Thoracic aorta (tissue), 2 donors: ENCODE measurements at places on chromosomes 4 and X.

DNA sequence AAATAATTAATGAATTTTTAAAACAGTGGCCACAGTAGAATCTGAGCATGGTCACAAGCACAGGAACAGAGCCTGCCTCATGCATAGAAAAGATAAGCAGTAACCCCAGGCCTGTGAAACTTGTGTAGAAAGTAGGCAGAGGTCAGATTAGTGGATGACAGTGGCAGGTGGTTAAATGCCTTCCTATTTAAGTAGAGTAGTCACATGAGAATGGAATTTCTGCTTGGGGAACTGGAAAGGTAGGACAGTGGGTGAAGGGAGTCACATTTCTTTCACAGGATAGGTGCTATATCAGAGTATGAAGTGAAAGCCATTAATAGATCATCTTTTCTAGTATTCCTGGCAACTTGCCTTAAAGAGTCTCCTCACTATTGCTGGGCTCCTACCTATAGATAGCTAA is 34.9 kb upstream of the ASB12 start:
- no peak for DNase-seq

GRCh38 chrX:40168480-40169011 is 70.8 kb upstream of the BCOR start:
- DNase-seq, result no peak

DNA sequence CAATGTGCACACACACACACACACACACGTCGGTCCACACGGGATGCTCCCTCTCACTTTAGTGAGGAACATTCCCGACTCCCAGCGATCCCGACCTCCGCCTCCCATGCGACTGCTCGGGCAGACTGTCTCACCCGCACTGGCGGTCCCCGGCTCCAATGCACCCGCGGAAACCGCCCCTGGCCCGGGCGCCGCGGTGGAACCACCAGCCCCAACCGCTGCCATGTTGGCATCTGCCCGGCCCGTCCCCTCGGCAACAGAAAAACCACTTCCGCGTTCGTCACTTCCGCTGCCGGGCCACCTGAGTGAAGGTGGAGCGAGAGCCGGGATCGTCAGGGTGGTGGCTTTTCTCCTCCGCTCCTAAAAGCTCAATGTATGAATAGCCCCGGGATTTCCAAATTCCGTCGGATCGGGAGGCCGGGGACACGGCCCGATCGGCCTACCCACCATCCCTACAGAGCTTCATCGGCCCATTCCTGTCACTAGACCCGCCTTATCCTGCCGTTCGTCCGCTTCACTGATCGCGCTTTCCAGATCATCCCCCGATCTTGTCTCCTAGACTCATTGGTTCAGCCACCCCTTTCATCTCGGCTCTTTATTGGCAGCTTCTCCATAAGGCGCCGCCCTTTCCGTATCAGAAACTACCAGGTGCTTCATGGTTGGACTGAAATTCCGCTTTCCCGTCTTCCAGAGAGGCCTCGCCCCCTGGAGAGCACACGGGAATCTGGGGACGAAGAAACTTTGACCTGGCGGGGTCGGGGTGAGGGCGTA is at the start of gene SLC35A2:
Gene SLC35A2, minus strand, starts transcription at position 235 of the 771 bp plus-strand sequence. Its CDS starts 10 bp downstream, at position 225.
- no peak for DNase-seq

GRCh38 chr4:40193016-40193571 is 3.7 kb upstream of the RHOH start:
- DNase-seq, result no peak

GRCh38 chr4:39873823-39874222 is 103.9 kb downstream of the PDS5A start:
- DNase-seq, result no peak

DNA sequence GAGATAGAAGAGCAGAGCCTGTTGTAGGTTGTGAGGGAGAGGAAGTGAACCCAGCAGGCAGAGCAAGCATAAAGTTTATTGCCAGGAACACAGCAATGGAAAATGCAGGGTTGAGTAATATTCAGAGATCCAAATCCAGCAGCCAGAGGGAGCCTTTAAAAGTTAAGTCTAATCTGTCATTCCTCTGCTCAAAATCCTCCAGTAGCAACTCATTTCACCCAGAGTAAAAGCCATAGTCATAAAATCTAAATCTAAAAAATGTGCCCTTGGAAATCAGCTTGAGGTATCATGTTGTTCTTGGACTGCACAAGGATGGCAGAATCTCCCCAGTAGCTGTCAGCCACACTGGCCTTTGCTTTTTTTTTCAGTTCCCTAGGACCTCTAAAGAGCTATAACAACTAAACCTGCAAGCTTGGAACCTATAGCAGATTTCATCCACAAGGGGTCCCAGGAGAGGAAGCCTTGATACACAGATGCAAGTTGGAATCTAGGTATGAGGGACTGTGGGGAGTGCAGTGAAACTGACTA is 62.9 kb upstream of the FRAS1 start:
- DNase-seq, result no peak

DNA sequence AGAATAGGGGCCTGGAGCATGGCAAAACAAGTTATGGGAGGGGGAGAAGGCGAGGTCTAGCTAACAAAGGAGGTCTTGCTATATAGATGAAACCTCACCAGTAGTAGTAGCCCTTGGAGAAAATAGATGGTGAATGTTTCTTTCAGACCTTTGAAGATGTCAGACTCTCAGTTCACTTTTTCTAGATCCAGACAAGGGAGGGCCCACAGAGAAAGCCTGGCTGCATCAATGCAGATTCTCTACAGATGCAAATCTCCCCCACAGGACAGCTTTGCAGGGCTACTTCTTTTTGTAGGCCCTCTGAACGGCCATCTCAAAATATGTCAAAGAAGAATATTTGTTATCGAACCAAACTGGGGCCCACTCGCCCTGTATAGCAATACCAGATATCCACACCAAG is 159.7 kb downstream of the ANK2 start:
- no peak for DNase-seq

GRCh38 chrX:29617725-29618124 is 597.6 kb upstream of the MAGEB2 start:
- no peak for DNase-seq

- no peak for DNase-seq
Measured at GRCh38 chr4:153791746-153792617, 3.1 kb upstream of the SFRP2 start.

- no peak for DNase-seq
Measured at GRCh38 chr4:150664935-150665334, 83.0 kb downstream of the MAB21L2 start.

- DNase-seq, result peak; percentile 39
Measured at GRCh38 chr4:15149839-15150592, 147.7 kb downstream of the CPEB2 start.

DNA sequence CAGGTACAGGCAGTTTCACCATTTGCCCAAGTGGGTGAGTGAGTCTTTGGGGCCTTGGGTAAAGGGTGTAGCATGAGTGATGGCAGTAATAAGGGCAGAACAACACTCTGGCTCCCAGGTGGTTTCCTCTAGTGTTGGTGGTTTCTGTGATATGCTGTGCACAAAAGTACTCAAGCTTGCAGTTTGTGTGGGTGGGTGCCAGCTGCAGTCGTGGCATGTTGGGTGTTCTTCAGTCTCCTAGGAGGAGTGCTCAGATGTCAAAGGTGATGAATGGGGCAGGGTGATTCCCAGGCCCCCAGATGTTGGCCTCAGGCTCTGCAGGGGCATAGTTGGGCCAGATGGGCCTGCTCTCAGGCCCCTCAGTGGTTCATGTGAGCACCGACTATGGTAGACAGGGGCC is 166.1 kb upstream of the KLF8 start:
- no peak for DNase-seq

GRCh38 chrX:148658115-148658730 is 157.8 kb downstream of the AFF2 start:
- no peak for DNase-seq

- no peak for DNase-seq
Measured at GRCh38 chrX:106707771-106708454, 18.6 kb upstream of the RNF128 start.

- DNase-seq, result no peak
Measured at GRCh38 chr4:71524756-71525155, 185.9 kb downstream of the SLC4A4 start.

DNA sequence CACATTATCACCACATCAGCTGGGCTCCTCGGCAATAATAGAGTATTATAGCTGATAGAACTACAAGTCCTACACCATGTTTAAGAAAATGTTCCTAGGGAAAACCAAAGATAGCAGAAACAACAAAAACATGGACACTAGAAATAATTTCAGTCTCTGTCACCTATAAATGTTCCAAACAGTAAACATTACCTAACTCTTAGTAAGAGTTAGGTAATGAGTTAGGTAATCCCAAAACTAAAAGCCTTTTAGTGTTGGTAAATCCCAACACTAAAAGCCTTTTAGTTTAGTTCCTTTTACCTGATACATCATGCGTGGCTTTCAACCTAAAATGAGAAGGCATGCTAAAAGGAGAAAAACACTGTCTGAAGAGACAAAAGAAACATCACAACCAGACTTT is 35.5 kb downstream of the MAGED2 start:
- DNase-seq, result no peak

DNA sequence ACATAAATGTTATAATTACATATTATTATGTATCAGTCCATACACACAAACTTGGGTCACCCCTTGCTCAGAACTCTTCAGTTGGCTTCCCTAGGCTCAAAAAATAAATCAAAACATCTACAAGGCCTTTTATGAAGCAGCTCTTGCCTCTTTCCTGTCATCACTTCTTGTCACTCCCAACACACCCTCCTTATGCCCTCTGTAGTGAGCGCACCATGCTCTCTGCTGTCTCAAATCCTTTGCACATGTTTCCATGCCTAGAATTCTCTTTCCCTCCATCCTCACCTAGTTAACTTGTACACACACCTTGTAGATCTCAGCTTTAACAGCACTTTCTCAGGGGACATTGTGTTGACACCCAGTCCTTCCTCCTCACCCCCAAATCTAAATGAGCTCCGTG is 53.0 kb downstream of the ATP8A1 start:
- DNase-seq, result no peak
